Occipital lobe (tissue), 3 donors: ENCODE measurements at places on chromosomes 5 and 9.

GRCh38 chr9:96086936-96087571 is 211.6 kb downstream of the ERCC6L2 start:
- DNase-seq, result no peak

- no peak for DNase-seq
Observed at GRCh38 chr5:67465537-67466207, 269.1 kb upstream of the CD180 start.

DNA sequence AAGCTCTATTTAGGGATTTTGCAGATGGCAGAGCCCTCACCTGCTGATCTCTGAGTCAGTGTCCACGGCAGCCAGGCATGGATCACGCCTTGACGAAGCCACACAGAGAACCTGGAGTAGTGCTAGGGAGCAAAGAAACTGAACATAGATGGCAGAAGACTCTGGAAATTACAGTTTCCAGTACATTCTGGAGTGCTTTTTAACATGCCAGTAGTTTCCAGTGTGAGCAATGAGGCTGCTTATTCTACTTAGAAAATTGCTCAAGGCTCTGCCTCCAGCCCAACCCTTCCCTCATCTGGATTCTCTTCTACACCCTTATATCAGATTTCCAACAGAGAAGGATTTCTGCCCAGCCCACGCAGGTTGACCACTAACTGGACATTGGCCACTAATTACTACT is 203.3 kb downstream of the ADAMTS12 start:
- DNase-seq, result no peak

DNA sequence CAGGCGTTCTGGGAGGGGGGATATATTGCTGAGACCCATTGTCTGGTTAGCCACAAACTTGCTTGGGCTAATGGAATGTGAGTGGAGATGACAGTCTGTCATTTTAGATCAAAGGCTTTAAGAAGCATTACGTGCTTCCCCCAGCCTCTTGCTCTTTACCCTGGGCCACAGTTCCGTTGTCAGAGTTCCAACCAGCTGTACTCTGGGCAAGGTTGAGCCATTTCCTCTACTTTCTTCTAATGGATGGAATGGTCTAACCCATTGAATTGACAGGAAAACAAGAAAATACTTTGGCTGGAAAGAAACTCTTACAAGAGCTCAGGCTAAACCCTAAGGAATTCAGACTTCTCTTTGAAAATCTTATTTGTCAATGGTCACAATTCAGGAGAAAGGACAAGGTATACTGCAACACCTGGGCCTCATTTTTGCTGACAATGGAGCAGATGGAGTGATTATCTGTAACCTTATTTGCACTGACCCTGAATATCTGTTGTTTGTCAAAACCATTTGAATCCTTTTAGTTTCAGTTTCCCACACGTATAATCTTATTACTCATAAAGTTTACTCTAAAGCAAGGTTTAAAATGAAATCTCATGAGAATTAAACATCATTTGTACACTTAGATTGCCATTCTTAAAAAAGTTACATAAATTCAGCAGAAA is 231.4 kb downstream of the PDE4D start:
- DNase-seq, result no peak

DNA sequence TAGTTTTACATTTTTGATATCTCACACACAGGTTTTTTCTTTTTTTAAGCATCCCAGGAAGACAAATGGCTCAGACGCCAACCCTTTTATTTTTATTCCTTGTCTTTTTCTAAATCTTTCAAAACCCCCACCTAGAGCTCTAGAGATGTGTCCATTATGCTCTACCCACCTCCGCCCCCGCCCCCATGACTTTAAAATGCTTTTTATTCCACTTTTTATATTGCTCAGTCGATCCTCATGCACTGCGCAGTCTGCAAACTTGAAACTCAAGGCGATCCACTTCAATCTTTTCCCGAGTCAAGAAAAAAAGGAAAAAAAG is 411 bp upstream of the MAT2B start:
- no peak for DNase-seq

GRCh38 chr9:128499920-128500319 is 4.6 kb upstream of the GLE1 start:
- no peak for DNase-seq

GRCh38 chr9:35604578-35605350 is at the start of gene TESK1:
Gene TESK1, plus strand, starts transcription at chr9:35605262. Its CDS starts 358 bp downstream, at chr9:35605620.
- DNase-seq, result no peak

- no peak for DNase-seq
Observed at GRCh38 chr9:97954550-97954989, 16.6 kb upstream of the HEMGN start.

DNA sequence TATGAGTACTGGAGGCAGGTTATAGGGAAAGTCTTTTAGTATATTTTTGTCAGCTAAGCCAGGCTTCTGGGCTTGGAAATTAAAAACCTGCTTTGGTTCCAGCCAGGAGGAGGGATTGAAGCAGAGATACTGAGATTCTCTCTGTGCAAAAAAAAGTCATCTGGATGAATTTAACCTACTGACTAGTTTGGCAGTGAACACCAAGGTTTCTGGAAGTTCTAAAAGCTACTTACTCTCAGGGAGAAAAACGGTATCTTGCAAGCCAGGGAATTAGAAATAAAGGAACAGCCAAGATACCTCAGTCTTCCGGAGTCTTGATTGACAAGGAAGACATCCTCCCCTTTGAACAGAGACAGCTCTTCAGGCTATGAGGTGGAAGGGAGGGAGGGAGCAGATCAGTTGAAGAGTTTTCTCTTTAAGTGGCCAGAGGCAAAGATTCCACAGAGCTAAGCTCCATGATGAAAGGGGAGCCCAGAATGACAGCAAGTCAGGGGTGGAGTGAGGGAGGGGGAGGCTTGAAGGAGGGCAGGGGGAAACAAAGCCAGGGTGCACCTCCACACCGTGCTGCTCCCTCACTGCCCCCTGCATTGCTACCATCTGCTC is 8.3 kb upstream of the ZBTB34 start:
- no peak for DNase-seq

DNA sequence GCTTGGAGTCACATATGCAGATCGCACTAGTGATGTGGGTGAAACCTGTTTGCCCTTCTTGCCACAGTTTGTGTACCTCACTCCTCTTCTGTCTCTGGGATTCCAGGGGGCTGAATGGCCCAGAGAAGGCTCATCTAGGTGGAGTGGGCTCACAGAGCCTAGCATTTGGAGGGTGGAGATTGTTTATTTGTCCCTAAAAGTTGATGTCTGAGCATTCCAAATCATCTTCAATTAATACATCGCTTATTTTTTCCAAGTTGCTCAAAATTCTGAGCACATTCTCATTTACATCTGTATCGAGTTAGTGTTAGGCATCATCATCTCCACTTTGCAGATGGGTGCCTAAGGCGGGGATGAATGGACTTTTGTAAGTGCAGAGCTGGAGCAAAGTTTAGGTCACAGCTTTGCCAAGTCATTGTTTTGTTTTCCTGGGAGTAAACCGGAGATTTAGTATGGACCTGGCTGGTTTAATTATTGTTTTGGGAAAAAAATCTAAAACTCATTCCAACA is 2.0 kb downstream of the ABL1 start:
- no peak for DNase-seq

DNA sequence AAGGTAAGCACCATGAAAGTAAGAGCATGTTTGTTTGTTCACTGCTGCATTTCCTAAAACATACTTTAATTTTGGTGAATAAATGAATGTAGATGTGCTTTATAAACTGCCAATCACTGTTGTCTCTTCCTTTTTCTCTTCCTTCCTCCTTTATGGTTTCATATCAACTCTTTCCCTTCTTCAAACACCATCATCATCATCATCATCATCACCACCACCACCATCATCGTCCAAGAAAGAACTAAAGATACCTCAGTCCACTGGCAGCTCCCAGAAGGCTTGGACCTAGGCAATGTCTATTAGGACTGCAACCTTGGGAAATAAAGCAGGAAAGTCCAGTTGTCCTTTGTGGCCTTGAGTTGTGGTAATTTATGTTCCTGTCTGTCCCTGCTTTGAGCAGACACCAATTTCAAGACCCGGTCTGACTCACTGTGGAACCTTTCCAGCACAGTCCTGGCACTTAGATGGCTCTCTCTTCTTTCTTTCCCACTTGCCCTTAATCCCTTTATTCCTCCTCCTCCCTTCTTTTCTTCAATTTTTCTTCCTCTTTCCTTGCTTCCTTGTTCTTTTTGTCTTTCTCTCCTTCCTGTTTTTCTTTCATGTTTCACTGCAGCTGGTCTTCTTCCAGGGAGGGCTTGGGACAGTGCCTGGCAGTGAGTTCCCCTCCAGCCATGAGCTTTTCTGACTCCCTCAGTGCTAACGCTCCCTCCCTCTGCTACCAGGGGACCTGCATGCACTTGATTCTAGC is 99.3 kb downstream of the ANGPTL2 start:
- no peak for DNase-seq

- no peak for DNase-seq
Observed at GRCh38 chr5:169997798-169998197, 17.5 kb upstream of the INSYN2B start.

DNA sequence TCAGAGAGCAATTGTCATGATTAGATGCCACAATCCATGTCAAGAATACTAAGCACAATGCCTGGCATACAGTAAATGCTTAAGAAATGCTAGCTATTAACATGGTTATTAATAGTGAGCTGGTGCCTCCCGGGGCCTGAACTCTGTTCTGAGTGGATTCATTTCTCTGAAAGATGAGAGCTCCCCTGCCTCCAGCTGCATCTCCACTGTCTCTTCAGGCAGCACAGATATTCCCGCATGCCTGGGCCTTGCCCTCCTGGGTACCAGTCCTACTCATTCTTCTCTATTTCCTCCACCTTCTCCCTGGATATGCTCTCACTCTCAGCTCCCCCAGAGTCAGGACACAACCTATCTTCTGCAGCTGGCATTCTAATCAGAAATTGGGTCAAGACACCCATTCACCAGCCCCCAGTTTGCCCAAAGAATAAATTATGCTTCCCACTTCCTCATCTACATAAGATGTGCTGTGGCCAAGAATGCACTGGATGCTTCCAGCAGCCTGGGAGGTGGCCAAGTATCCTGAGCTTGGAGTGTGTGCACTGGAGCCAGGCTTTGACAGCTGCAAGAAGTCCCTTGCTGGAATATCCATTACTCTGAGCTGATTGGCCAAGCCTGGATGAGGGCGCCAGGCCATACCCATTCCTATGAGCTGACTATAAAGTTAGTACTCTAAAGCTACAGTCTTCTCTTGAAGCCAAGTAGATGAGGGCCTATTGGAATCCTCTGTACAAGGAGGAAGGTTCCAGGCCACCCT is 669.0 kb downstream of the ACTL7B start:
- DNase-seq, result peak; percentile 35

- no peak for DNase-seq
Observed at GRCh38 chr5:139468421-139468931, 2.3 kb upstream of the SMIM33 start.

DNA sequence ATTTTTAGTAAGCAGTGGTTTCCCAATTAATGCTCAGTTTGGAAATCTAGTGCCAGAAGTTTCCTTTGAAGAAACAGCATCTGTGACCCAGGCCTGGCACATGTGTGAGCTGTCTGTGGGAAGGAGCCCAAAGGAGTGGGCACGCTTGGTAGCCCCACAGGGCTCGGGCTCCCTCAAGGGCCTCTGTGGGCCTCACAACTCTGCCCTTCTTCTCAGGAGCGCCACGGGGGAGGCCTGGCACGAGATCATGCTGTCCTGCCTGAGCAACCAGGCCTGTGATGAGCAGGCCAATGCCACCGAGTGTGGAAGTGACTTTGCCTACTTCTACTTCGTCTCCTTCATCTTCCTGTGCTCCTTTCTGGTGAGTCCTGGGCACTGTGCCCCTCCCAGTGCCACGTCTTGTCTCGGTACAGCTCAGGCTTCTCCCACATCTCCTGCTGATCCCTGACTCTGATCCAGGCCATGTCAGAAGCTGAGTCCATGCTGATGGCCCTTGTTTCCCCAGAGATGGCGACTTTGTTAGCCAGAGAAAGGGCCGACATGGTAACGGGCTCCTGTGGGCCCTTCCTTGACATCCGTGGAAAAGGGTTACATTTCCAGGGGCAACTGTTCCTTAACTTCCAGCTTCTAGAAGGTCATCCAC is 200.4 kb downstream of the CACNA1B start:
- DNase-seq, result no peak

DNA sequence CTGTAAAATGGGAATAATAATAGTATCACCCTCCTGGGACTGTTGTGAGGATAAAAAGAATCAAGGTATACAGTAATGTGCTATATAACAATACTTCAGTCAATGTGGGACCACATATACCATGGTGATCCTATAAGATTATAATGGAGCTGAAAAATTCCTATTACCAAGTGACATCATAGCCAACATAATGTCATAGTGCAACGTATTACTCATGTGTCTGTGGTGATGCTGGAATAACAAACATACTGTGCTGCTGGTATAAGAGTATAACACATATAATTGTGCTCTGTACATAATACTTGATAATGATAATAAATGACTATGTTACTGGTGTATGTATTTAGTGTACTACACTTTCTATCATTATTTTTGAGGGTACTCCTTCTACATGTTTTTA is 38.1 kb downstream of the LIFR start:
- no peak for DNase-seq

DNA sequence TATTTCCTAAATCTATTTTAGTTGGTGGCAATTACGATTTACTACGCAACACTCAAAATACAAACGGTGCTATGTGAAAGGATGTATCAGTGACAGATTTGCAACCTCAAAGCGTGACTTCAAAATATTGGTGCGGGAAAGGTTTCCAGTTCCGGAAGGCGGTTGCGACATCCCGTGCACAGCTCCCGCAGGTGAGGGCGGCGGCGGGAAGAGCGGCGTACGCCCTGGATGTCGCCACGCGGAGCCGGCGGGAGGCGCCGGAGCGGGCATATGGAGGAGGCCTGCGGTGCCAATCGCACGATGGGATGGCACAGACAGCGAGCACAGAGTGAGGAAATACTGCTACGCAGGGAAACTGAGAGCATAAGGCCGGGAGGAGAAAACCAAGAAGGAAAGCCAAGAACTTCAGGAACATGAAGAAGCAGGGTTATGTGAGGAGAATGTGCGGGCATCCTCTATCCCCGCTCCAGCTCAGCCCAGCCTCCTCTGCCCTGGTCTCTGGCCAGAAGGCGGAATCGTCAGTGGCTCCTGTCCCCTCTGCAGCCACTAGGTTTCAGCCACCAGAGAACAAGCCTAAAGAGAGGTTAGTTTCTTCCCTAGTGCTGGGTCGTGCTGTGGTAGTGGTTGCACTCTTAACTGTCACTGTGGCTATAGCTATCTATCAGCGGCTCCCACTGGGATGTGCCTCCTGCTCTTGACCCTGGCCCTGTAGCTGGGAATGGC is 378.1 kb upstream of the TLE4 start:
- no peak for DNase-seq

GRCh38 chr9:4762108-4762885 is 21.3 kb upstream of the AK3 start:
- peak; percentile 23 for DNase-seq
